ENCODE measurements at places on chromosomes 7 and 10.

DNA sequence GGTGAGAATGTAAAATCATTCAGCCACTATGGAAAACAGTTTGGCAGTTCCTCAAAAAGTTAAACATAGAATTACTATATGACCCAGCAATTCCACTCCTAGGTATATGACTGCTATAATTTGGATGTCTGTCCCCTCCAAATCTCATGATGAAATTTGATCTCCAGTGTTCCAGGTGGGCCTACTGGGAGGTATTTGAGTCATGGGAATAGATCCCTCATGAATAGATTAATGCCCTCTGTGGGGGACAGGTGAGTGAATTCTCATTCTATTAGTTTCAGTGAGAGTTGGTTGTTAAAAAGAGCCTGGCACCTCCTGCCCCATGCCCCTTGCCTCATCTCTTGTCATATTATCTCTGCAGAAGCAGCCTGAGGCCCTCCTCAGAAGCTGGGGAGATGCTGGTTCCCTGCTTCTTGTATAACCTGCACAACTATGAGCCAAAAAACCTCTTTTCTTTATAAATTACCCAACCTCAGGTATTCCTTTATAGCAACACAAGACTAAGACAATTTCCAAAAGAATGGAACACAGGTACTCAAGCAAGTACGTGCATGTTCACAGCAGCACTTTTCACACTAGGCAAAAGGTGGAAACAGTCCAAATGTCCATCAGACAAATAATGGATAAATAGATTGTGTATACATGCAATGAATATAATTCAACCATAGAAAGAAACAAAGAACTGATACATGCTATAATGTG, 8.8 kb upstream of the SLC25A28 start:
- DNase-seq: no peak

GRCh38 chr7:33824911-33825459, 80.4 kb upstream of the BMPER start:
- DNase-seq: no peak

GRCh38 chr7:46432708-46433107, 511.6 kb upstream of the IGFBP3 start:
- no peak for DNase-seq

DNA sequence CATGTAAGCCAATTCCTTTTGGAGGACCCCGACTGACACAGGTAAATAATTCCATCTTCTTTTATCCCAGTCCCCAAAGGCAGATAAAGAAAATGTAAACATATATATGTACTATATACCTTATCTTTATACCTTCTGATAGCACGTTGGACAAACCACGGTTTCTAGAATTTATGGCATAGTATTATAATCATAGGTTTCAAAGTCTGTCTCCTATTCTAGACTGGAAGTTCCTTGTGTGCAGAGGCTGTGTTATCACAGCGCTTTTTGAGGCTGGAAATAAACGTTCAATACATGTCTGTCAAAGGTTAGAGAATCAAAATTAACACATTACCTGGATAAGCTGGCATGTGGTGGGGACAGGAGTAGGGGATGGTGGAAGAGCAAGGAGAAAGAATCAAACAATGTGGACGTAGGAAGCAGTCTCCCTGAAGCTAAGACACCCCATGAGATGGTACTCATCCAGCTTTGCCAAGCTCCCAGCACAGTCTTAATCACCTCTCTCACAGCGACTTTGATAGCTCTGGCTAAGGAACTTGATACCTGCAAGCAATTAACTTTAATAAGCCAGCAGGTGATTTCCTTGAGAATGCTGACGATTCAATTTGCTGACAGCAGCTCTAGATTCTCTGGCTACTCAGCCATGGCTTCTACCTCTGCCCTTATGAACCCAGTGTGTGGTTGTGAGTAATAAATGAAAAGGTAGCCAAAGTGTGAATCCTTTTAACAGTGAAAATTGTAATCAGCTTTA, 208.4 kb upstream of the LRRTM3 start:
- DNase-seq: no peak

- DNase-seq: peak; percentile 15
Measured at GRCh38 chr10:2948127-2948854, 119.1 kb upstream of the PFKP start.

GRCh38 chr7:153432063-153432462, 620.1 kb upstream of the DPP6 start:
- DNase-seq: no peak

DNA sequence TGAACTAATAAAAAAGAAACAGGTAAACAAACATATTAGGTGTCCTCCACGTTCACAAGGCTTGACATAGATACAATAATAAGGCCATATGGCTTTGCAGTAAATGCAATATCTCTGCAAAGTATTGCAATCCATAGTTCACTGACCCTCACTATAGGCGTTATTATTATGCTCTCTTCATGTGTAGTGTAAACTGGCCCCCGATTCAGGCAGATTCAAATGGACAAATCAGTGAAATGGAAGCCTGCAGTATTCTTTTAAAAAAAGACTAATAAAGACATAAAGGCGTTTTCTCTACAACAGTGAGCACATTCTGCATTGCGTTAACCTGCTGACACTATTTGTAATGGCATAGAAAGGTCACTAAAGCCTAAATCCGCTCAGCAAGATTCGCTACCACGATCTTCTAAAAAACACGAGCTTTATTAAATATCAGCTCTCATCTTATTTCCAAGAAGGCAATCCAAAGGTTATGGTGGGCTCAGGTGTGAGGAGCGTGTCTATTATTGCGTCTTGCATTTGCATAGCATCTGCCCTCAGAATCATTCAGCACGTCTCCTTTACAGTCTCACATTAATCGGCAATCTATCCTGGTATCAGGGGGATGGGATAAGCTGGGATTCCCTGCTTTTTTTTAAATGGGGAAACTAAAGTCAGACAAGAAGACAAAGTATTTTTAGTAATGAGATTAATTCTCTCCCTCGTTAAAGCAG, 36.2 kb downstream of the FRMD4A start:
- no peak for DNase-seq

DNA sequence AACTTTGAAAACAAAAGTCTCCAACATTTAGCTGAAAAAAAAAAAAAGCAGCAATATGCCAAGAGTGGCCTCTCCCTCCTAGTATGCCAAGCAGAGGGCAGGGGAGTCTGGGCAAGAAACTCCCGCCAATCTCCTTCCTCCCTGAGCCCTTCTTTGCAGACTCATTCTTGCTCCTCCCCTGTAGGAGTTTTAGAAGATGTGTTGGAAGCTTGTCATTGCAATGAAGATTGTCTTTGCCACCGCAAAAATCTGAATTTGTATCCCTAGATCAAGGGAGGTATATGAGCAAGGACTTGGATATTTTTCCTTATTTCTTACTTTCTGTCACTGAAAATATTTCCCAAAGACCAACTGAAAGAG, 2.6 kb upstream of the TNS3 start:
- DNase-seq: no peak

- no peak for DNase-seq
Measured at GRCh38 chr7:36604806-36605205, 119.5 kb downstream of the AOAH start.

DNA sequence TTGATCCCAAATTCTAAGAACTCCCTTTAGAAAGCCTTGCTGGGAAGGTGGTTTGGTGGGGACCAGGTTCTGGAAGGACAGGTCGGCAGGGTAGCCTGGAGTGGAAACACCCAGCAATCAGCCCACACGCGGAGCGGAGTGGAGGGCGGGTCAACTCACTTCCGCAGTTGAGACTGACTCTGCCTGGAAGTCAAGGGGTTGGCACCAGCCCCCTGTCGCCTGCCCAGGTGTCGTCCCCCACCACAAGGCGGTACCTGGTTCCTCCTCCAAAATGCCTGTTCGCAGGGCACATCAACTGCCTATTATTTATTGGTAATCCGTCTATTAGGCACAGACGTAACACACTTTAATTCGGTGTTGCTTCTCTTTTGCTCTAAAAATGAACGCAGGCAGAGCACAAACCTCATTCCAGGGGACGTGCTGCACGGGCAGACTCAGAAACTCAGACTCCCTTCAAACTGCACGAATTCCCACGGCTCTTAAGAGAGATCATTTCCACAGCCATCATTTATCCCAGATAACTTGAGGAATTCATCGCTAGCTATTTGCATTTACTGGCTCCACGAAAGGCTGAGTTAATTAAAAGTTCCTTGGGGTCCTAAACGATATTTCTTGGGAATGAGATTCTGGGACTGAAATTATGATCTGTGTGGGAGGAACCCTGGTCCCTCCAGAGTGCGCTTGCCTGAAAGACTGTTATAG, 248.2 kb upstream of the PPP2R2D start:
- DNase-seq: no peak

- no peak for DNase-seq
Measured at GRCh38 chr10:6030217-6030616, 31.9 kb downstream of the IL2RA start.

DNA sequence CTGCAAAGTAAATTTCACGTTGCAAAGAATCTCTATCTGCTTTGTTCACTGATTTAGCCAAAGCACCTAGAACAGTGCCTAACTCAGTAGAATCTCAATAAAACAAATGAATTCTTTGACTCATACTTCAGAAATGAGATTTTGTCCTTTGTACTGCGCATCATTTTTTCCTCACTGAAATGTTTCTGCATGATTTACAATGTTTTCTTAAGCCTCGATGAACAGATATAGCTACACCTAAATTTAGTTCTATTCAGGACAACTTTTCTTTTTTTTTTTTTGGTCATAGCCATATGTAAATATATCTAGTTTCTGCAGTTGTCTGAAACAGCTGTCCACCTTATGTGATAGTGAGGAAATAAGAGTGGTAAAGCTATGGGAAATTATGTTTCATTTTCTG, 15.3 kb downstream of the GNAT3 start:
- DNase-seq: no peak

GRCh38 chr7:87151002-87151728, 1.1 kb upstream of the DMTF1 start:
- DNase-seq: no peak

- DNase-seq: peak; percentile 74
Measured at GRCh38 chr7:114916261-114916892, 5.5 kb upstream of the MDFIC start.

GRCh38 chr7:3927446-3928110, 626.5 kb downstream of the SDK1 start:
- no peak for DNase-seq

DNA sequence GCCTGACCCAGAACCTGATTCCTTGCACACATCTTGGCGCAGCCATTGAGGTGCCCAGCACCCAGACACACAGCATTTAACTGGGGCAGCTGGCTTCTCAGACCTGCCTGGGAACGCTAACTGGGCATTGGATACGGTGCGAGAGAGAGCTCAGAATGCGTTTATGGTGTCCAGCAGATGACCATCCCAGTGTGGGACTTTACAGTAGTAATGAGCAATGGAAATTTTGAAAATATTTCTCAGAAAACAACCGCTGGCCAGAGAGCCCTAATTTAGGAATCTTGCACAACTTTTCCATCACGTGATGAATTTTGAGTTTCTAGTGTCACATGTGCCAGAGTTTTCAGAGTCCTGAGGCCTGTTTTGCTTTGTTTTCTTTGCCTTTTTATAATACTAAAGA, 78.2 kb upstream of the SEC61G start:
- no peak for DNase-seq

GRCh38 chr7:42729053-42729765, 182.7 kb downstream of the C7orf25 start:
- no peak for DNase-seq

DNA sequence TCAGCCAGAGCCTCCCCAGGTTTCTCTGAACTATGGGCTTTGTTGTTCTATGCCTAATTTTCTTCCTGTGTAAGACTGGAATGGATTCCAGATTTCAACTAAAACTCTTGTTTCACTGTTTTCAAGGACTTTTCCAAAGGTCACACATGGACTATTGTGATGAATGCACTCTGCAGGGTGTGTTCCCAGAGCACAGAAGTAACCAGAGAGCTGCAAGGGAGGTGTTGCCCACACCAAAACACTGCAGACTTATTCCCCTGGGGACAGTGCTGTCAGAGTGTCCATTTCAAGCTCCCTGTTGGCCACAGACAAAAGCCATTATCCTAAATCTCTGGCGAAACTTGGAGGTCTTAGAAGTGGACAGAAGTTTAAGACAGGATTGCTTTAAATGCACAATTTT, 231.6 kb downstream of the TRIL start:
- no peak for DNase-seq

DNA sequence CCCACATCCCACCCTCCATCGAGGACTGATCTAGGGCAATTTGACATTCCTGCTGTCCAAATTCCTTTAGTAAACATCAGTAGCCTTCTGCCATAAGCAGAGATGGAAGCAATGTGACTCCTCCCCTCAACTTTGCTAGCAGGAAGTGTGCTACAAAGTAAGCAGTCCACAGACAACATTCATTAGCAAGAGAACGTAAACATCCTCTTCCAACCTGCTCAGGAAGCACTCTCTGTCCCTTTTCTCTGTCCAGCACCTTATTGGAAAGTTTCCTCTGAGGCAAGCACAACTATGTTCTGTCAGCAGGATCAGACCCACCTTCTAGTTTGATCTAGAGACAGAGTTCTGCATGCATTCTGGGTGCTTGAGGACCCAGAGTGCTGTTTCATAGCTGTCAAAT, 48.1 kb upstream of the LRGUK start:
- DNase-seq: no peak

- DNase-seq: no peak
Measured at GRCh38 chr7:917255-918117, 37.0 kb downstream of the ADAP1 start.

DNA sequence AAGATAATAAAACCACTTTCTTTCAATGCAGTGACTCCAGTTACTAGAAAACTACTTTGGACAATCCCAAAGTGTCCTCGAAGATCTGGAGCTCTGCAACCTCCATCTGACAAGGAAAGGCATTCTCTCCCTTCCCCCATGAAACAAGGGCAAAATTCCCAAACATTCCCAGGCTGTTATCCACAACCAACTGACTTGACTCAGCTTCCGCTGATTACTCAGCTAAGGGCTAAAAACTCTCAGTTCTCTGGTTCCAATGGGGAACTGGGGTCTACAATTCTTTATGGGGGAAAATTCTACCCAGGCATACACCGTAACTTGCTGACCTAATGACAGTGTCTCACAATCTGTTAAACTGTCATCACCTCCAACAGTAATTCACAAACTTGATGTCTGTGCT, 48.4 kb downstream of the SFMBT2 start:
- no peak for DNase-seq

GRCh38 chr10:68489919-68490318, 18.1 kb upstream of the DNA2 start:
- no peak for DNase-seq

- no peak for DNase-seq
Measured at GRCh38 chr7:108127461-108127860, 2.7 kb downstream of the LAMB4 start.

- no peak for DNase-seq
Measured at GRCh38 chr7:20240080-20240926, 23.1 kb upstream of the MACC1 start.

GRCh38 chr10:125023862-125024496, 82.1 kb downstream of the ZRANB1 start:
- no peak for DNase-seq

DNA sequence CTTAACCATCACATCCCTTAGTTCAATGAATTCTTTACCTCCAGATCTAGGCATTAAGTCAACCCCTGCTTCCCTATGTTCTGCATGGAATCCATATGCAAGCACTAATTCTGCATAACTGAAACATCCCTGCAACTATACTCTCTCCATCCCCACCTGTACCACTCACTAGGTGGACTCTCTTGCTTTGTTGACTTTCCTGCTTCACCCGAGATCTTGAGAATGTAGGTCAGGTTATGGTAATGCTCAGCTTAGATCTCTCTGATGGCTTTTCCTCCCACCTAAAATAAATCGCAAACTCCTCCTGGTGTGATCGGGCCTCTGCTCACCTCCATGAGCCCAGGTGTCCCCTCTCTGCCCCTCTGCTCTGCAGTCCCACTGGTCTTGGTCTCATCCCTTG, 92.4 kb upstream of the ADAM12 start:
- DNase-seq: no peak

- no peak for DNase-seq
Measured at GRCh38 chr7:133854739-133855138, 272.4 kb upstream of the LRGUK start.

GRCh38 chr10:31668326-31668725, 260.3 kb downstream of the ARHGAP12 start:
- DNase-seq: no peak
